Fibroblast of skin of right biceps (primary cell): ENCODE measurements at places on chromosomes 3 and 15.

- no peak for DNase-seq
These were observed 5.8 kb upstream of the ZNF770 start for GRCh38 chr15:34993877-34994276.

DNA sequence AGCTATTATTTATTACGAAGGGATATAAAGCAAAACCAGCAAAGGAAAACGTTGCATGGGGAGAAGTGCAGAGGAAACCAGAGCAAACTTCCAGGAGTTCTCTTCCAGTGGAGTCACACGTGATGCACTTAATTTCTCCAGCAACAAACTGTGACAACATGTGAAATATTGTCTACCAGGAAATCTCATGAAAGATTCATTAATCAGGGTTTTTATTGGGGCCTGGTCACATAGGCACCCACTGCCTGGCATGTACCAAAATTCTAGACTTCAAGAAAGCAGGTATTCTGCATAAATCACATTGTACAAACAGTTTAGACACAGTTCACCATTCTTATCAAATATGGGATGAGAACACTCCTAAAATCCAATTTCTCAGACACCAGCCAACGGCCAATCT, 5.4 kb upstream of the TFG start:
- no peak for DNase-seq

- DNase-seq: no peak
These were observed 394.6 kb upstream of the AZI2 start for GRCh38 chr3:28743271-28743670.

- DNase-seq: no peak
These were observed 6.4 kb upstream of the ISL2 start for GRCh38 chr15:76330080-76330680.

GRCh38 chr3:149604125-149604875, 53.5 kb downstream of the WWTR1 start:
- peak; percentile 62 for DNase-seq

DNA sequence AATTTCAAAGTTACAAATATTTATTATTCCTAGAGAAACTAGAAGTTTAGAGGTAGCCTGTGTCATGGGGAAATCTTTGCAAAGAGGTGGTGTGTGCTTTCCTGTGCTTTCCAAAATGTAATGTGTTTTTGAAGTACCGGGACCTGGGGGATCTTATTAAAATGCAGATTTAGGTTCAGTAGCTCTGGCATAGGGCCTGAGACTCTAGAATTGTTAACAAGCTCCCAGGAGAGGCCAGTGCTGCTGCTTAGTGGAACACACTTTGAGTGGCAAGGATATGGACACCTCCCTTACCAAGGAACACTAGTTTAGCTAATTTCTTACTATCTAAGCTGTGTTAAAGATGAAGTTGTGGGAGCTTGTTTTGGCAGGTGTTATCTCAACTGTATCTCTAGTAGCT, 428.9 kb downstream of the VGLL3 start:
- DNase-seq: no peak

GRCh38 chr3:11545186-11545851, 98.4 kb downstream of the VGLL4 start:
- DNase-seq: peak; percentile 23

DNA sequence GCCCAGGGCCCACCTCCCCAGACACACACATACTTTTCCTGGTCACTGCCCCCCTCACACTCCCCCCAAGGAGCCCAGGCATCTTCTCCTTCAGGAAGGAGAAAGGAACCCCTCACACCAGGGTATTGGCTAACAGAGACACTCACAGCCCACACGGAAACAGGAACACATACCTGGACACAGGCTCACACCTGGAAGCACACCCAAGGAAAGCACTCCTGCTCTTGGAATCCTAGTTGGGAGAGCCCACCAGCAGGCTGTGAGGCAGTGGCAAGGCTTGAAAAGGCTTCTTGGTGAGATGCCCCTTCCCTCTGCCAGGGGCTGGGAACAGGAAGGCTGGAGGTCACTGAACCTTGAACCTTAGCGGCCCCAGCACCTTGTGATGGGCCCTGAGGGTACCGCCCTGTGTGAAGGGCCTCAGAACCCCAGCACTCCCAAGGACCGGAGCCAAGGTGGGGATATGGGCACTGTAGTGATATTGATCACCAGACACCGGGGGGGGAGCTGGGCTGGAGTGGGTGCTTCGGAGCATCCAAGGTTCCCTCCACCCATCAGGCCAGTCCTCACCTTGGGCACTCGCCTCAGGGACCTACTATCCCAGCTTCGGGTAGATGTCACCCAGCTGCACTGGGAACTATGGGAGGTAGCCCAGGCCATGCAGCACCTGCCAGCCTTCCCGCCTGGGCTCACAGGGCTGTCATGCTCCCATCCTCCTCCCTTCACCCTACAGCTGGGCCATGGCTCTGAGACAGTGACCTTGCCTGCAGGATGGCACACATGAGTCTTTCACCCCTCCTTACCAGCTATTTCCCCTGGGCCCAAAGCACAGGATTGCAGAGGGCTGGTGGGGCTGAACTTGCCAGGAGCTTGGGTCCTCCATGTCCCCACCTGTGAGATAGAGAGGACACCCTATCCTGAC, 16.4 kb downstream of the MYL3 start:
- DNase-seq: no peak

- DNase-seq: no peak
These were observed 228.6 kb upstream of the IL12A start for GRCh38 chr3:159760046-159760445.

GRCh38 chr15:73069109-73069508, 16.8 kb downstream of the NEO1 start:
- no peak for DNase-seq

GRCh38 chr15:91916051-91916450, 62.5 kb downstream of the SLCO3A1 start:
- DNase-seq: no peak

DNA sequence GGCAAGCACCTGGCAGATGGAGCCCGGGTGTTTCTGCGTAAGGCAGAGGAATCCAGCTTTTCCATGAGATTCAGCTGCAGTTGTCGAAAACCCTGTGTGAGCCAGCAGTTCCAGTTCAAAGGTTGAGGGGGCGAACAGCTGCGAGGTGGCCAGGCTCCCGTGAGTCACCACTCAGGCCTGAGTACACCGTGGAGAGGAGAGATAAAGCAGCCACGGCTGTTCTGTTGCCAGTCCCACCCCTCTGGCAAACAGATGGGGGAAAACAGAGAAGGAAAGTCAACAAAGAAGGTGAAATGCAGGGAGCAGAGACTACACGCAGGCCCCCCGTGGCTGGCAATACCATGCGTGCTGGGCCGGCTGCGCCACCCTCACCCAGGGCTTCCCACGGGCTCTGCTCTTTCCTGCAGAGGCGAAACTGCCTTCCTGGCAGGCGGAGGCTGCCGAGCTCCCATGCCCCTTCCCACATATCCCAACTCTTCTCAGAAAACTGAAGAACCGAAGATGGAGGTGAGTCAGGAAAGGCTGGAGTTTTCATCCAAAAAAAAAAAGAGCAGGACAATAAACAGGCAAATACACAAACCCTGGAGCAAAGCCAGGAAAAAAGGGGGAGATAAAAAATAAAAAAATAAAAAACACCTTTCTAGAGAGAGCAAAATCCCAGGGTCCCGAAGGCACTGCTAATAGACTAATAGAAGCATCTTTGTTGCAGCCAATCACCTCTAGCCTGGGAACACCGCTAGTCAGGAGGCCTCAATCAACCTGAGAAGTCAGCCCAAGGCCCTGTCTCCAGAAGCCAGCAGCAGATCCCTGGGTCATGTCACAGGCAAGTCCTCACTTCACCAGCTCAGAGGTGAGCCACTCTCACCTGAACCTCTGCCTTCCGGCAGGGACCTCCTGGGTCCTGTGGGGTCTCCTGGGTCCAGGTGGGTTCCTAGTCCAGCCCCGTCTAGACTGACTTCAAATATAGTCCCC, 37.7 kb downstream of the FAM174B start:
- peak; percentile 53 for DNase-seq

GRCh38 chr3:126364731-126365301, 7.6 kb upstream of the KLF15 start:
- DNase-seq: no peak

- no peak for DNase-seq
These were observed 31.3 kb downstream of the NCEH1 start for GRCh38 chr3:172679599-172679998.
